ENCODE measurements at places on chromosomes 4 and X.

GRCh38 chrX:125006704-125007103 lies 313.0 kb upstream of the TEX13C start:
- DNase-seq = no peak

DNA sequence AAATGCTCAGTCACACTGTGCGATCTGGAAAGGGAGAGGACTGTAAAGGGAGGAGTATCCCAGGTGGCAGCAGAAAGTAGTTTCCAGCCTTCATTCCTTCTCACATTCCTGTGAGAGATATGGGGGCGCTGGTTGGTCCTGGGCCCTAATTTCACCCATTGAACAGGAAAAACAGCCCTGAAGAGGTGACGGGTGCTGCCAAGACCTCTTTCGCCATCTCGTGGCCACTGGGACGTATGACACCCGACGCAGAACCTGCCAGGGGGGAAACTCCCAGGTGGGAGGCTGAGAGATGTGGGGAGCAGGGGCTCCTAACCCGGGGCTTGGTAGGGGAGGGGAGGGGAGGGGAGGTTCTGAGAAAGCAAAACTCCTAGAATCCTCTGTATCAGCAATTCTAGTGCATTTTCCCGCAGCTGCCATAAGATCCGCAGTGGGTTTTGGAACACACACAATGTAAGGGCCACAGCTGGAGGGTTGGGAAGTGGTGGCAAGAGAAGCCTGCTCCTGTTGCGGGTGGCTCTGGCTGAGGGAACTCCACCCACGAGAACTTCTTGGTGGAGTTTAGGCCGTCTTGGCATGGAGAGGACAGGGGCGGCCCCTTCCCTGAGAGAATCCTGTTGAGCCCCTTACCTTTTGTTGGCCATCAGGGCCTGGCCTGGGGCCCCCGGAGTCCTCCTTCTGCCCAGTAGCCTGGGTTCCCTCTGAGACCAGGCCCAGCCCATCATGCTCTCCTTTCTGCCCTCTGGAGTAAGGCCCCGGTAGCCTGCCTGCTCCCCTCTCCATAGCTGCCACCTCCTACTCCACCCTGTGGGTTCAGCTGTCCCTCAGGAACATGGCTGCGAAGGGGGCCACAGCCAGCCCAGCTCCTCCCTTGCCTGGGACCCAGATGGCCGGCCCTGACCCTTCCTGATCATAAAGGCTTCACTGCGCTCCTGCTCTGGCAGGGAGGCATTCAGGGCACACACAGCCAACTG lies 134.1 kb downstream of the OR13H1 start:
- DNase-seq = peak; percentile 54

DNA sequence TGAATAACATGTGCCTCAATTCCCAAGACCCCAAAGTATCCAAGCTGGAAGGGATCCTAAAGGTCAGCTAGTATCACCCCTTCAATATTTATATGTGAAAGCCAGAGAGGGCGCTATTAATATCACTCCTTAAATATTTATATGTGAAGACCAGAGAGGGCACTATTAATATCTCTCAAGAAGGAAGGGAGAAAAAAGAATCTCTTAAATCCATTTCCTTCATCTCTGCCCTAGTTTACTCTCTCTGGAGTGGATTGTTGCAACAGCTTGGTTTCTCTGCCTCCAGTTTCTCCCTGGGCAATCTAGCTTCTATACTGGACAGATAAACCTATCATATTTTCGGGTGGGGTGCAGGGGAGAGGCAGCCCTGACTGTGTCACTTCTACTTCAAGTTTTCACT lies 31.6 kb upstream of the MSN start:
- no peak for DNase-seq

DNA sequence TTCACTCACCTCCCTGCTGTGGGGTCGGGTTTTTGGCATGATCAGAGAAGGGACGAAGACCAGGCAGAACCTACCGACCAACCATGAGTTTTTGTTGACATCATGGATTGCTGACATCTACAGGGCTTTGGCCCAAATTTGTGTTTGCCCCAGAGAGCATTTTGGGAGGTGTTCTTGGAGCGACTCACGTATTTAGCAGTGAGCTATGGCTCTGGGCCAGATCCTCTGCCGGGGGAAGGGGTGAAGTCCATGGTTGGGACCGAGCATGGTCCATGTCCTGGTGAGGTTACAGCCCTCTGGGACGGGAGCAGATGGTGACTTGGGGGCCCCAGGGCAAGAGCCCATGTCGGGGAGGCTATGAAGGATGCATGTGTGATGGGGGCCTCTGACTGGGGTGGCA lies 17.4 kb downstream of the SORCS2 start:
- DNase-seq = no peak

DNA sequence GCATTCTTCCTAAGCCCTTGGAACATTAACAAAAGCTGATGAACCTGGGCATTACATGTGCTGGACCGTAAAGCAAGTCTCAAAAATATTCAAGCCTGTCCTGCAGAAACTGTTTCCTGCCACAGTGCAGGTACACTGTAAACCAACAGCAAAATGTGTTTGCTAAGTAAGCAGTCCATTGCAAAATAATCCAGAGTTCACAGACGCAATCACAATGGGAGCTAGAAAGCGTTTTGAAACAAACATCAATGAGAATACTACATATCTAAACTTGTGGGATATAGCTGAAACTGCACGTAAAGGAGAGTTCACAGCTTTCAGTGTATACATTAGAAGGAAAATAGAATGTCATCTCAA lies 61.6 kb downstream of the RGS12 start:
- no peak for DNase-seq

DNA sequence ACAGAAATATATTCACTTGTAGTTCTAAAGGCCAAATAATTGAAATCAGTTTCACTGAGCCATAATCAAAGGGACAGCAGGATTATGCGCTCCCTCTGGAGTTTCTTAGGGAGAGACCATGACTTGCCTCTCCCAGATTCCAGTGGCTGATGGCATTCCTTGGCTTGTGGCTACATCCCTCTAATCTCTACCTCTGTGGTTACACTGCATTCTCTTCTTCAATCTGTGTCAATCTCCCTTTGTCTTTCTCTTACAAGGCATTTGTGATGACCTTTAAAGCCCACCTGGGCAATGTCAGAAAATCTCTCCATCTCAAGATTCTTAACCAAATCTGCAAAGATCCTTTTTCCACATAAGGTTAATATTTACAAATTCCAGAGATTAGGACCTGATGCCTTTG lies 260.2 kb downstream of the UNC5C start:
- DNase-seq = no peak

- DNase-seq = no peak
Measured at GRCh38 chr4:147343692-147344091, 137.2 kb upstream of the EDNRA start.

GRCh38 chr4:139889901-139890300 lies 224.3 kb downstream of the MGST2 start:
- no peak for DNase-seq

- no peak for DNase-seq
Measured at GRCh38 chr4:87805971-87806370, 6.6 kb downstream of the IBSP start.

DNA sequence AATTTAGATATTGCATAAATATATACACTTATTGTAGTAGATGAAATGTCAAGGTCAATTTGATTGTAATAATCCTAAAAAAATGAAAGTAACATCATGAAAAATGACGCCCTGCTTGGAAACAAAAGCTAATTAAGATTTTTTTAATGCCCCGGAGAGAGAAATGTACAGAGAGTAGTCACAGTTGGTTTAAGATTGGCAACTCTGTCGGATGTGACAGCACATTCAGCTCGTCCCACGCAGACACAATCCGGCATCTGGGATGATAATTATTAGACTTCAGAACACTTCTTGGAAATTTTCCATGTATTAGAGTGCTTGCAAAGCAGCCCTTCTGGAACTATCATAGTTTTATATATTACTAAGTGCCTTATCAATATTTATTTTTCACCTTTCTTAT lies 478.0 kb downstream of the PDHA2 start:
- no peak for DNase-seq

- peak; percentile 75 for DNase-seq
Measured at GRCh38 chr4:1293991-1294390, 4.3 kb downstream of the MAEA start.

DNA sequence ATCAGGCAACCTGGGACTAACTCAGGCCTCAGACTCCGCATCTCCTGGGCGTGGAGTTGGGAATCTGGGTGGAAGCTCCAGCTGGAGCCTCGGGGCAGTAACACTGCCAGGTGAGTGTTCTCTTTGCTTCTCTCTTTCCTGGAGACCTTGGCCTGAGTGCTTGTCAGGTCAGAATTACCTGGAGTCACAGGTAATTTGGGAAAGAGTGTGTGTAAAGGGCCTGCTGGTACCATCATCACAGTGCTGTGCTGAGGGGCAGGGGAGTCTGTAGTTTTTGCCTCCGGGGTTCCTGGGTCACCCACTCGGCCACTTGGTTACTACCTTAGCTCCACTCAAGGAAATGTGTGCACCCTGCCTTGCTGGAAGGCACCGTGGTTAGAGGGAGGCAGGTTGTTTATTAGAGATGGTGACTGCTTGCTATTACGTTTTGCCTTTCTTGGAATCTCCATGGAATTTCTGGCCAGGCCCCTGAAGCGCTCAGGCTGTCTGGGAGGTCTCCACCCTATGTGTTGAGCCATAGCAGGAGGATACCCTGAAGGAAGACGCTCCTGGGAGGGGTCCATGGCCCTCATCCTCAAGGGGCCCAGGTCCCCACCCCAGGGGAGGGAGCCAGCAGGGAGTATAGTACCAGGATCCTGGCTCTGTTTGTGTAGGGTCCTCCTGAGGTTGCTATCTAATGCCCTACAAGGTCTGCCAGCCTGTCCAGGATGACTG lies 2.9 kb downstream of the GPR78 start:
- DNase-seq = peak; percentile 47

GRCh38 chrX:13545726-13546125 lies 23.7 kb upstream of the EGFL6 start:
- DNase-seq = no peak

- DNase-seq = no peak
Measured at GRCh38 chrX:6374556-6374955, 145.9 kb upstream of the NLGN4X start.

DNA sequence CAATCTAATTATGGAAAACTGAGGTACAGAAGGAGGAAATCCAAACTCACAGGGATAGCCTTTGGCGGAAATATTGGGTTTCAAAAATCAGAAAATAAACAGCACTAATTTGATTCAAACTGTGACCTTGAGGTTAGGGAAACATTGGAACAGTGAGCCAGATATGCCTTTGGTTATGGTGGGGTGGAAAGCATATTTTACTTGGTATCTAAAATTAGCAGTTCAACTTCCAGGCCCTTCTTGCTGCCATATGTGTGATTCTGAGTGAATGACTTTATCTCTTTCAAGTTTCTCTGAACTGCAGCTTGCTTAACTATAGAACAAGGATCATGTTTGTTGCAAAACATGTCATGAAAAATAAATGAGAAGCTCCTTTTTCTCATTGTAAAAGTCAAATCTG lies 240.9 kb upstream of the VEGFC start:
- DNase-seq = no peak

DNA sequence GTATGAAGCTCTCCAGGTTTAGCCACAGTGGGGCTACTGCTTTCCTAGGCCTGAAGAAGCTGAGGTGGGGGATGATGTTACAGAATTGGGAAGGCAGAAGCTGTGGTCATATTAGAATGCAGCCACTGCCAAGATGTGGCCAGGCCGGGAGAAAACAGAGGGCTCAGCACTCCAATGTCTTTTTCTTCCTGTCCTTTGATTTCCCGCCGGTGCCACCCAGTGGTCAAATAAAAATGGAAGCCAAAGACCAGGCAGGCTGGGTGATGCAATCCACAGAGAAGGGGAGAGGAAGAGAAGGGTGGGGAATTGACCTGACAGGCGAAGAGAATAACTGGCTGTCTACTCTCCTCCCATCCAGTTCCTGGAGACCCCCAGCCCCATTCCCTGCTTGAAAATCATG lies 94.9 kb upstream of the SHISA3 start:
- DNase-seq = no peak

DNA sequence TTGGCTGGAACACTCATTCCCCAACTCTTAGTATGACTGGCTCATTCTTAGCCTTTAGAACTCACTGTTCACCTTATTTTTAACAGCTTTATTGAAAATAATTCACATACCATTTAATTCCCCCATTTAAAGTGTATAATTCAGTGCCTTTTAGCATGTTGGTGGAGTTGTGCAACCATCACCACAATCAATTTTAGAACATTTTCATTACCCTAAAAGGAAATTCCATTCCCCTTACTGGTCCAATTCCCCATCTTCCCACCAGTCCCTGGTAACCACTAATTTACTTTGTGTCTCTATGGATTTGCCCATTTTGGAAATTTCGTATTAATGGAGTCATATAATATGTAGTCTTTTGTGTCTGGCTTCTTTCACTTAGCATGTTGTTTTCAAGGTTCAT lies 19.7 kb downstream of the NHSL2 start:
- DNase-seq = no peak

GRCh38 chrX:136202889-136203288 lies 48.3 kb downstream of the MAP7D3 start:
- no peak for DNase-seq

- no peak for DNase-seq
Measured at GRCh38 chr4:103634236-103634635, 85.5 kb downstream of the TACR3 start.

Measured in aorta (tissue), 5 donors.